ENCODE measurements at places on chromosomes 1 and 21.

GRCh38 chr1:2833454-2834145 is 32.1 kb upstream of the TTC34 start:
- DNase-seq, result no peak

- no peak for DNase-seq
Measured at GRCh38 chr1:65674522-65674921, 118.2 kb upstream of the PDE4B start.

DNA sequence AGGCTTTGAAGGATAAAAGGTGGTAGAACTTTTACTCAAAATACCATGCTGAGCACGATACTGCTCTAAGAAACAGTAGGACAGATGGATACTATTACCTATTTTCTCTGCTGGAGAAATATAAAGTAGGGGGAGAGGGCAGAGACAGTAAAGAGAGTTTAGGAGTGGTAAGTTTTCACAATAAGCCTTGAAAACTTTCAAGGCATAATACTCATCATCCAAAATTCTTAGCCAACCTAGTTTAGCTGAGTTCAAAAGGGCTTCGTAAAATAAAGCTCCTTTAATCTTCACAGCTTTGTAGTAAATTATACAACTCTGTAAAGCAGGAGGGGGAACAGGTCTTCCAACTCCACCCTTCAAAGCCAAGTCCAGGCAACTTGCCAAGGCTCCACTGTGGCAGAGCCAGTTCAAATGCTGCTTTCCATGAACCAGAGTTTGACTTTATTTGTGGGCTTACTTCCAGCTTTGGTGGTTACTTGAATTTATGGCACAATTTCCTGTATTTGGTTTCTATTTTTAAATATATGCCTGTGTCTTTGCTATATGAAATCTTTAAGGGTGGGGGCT is 15.5 kb downstream of the TEX38 start:
- DNase-seq, result peak; percentile 58

DNA sequence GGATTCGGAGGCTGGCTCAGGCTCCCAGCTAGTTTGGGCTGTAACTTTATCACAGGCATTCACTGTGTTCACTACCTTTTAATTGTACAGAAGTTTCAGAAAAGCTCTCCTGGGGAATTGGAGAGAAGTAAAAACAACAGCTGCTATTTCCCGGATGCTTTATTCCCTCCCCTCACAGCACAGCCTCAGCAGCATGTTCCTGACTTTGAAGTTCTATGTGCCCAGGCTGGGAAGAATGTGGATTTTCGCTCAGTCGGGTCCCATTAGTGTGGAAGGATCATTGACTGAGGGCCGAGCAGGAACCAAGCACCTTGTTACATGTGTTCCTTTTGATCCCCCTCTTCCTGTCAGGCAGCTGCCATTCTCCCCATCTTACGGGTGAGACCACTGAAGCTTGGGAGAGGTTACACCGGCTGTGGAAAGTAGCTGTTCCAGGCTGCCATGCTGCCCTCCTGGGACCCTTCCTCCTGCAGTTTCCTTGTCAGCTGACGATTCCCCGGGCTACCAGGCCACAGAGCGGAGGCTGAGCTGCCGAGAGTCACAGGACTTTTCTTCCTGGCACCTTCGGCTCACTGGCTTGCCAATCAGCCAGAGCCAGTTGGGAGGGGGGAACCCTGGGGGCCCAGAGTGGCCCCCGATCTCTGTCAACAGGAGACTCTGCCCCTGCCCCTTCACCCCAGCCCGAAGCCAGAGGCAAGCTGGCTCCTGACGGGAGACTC is 223.1 kb upstream of the TMEM51 start:
- DNase-seq, result no peak

DNA sequence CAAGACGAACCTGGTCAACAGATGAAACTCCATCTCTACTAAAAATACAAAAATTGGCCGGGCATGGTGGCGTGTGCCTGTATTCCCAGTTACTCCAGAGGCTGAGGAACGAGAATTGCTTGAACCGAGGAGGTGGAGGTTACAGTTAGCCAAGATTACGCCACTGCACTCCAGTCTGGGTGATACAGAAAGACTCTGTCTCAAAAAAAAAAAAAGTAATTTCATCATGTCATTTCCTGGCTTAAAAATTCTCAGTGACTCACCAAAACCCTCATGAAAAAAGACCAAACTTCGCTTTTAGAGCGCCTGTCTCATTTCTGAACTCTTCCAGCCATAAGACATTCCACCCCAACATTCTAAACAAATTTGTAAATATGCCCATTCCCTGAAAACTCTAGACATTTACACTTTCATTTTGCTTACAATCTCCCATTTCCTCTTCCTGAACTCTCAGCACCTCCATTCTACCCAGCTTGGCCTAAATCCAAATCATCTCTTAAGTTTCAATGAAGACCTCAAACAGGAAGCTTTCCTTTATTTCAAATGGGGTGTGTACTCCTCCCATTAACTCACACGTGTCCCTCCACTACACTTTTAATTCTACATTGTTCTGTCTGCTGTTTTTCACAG is 50.5 kb upstream of the PRRC2C start:
- peak; percentile 16 for DNase-seq

GRCh38 chr1:234106032-234106431 is 201.6 kb downstream of the SLC35F3 start:
- no peak for DNase-seq

DNA sequence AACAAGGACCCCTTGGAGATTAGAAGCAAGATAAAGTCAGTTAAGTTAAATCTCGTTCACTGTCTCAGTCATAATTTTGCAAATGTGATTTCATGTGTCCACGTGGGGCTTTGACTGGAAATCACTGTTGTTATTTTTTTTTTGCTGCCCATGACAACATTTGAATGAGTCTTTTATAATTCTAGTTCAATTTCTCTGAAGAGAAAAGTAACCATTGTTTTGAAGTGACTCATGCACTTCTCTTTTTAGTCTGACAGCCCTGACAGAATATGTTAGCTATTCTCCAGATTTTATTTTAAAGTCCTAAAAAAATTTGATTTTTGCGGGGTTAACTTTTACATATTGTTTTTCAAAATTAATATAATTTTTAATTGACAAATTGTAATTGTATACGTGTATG is 30.7 kb upstream of the NLRP3 start:
- DNase-seq, result no peak

DNA sequence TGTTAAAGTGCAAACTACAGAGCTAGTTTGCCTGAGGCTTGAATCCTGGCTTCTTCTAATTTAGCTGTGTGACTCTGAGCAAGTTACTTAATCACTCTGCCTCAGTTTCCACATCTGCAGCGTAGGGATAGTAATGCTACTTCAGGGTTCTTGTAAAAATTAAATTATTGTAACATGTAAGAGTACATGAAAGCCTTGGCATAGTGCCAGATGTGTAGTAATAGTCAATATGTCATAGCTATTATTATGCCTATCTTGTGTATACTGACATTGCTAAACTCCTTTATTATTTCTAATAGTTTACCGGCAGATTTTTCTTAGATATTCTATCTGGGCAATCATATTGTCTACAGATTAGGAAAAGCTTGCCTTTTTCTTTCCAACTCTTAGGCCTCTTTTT is 6.8 kb upstream of the TADA1 start:
- DNase-seq, result no peak

- no peak for DNase-seq
Measured at GRCh38 chr21:39720126-39720778, 24.7 kb upstream of the IGSF5 start.

- DNase-seq, result no peak
Measured at GRCh38 chr1:154657556-154657955, 49.6 kb upstream of the ADAR start.

- DNase-seq, result peak; percentile 83
Measured at GRCh38 chr1:92804721-92805201, 19.9 kb upstream of the EVI5 start.
